Suppressor macrophage treated with lipopolysaccharide for 1 hour (primary cell): ENCODE measurements at places on chromosomes 7 and 10.

DNA sequence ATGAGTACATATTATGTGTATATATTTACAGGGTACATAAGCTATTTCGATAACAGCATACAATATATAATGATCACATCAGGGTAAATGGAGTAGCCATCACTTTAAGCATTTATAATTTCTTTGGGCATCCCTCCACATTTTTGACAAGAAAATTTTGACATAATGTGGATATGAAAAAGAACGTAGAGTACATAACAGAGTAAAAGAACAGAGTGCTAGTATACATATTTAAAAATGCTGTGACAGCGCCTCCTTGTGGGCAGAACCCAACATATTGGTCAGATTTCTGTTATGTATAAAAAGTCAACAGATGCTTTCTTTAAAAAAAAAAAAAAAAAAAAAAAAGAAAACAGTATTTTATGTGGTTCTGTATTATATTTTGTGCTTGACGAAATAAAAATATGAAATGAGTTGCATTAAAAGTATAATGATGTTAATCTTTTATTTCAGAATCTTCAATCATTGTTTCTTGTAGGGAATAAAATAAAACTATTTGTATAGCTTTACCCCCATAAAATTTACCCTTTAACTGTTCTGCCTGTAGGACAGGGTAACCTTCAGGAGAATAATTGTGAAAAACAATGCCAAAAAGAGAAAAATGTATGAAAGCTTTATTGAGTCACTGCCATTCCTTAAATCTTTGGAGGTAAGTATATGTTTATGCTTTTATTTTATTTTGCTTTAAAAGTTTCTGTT is 18.3 kb upstream of the HBP1 start:
- DNase-seq = peak; percentile 90

GRCh38 chr10:17780727-17781126 is 28.4 kb upstream of the MRC1 start:
- DNase-seq = no peak

DNA sequence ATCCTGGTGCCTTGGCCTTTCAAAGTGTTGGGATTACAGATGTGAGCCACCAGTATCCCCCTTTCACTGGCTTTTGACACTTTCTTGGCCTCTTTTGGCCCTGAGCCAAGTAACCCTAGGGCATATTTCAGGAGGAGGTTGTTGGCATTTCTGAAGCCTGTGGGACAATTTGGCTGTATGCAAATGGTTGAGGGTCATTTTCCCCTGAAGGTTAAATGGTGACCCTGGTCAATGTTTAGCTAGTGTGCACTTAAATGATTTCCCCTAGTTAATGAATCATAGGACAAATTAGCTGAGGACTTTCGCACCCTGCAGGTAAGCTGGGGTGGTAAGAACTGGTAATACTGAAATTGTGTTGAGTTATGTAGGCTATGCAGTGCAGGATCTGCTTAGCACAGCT is 660.5 kb downstream of the LRMDA start:
- DNase-seq = no peak

GRCh38 chr7:50662996-50663395 is 97.8 kb upstream of the DDC start:
- no peak for DNase-seq

GRCh38 chr7:24891311-24891735 is 88.7 kb downstream of the OSBPL3 start:
- peak; percentile 32 for DNase-seq

DNA sequence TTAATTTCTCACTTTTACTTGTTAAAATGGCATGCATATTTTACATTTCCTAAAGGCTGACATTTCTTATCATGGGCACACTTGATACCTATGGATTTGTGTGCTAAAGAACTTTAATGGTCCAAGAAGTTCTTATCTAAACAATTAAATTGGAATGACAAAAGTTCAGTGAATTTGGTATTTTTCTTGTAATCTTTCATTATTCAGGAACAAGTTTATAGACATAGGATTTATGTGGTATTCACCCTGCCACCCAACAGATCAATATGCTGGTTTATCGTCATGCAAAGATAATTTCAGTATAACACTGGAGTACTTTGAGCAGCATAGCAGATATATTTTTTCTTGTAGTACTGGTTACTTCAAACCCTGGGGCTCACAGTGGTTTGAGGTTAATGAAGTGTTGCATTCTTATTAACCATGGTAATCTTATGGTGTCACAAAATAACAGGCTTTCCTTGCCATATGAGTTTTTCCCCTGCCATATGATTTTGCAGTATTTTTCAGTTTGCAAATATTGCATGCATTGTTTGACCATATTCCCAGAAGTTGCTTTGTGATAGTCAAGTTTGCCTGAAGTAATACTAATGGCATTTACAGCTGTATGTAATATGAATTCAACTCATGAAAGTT is 148.8 kb downstream of the PPP1R9A start:
- no peak for DNase-seq

DNA sequence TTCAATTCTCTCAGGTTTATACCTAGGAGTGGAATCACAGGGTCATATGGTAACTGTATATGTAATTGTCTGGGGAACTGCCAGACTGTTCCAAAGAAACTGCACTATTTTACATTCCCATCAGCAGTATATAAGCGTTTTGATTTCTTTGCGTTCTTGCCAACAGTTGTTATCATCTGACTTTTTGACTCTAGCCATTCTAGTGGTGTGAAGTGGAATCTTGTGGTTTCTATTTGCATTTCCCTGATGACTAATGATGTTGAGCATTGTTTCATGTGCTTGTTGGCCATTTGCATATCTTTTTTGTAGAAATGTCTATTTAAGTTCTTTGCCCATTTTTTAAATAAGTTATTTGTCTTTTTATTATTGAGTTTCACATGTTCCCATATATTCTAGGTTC is 44.3 kb upstream of the ZC3HAV1 start:
- peak; percentile 9 for DNase-seq

DNA sequence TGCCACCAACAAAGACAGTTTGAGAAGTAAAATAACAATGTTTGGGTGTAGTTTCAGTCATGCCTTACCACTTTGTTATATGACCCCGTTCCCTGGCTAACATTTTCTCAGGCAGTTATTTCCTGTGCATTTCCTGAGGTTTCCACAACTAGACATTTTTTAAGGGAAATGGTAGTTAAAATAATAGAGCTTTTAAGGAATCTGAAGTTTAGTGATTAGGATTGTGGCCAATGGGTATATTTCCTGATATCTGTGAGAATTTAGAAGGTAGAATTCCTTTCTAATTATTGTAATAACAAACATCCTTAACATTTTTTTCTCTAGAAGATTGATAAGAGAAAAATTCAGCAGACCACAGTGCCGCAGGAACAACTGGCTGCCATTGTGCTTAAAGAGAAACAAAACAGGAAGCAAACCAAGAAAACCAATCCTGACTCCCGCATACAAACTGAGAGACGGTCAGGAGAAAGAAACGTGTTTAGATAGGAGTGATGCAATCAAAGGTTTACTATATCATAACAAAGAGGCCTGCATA is 193.6 kb downstream of the MBL2 start:
- no peak for DNase-seq

GRCh38 chr10:128854963-128855362 is 612.1 kb upstream of the MGMT start:
- DNase-seq = no peak

DNA sequence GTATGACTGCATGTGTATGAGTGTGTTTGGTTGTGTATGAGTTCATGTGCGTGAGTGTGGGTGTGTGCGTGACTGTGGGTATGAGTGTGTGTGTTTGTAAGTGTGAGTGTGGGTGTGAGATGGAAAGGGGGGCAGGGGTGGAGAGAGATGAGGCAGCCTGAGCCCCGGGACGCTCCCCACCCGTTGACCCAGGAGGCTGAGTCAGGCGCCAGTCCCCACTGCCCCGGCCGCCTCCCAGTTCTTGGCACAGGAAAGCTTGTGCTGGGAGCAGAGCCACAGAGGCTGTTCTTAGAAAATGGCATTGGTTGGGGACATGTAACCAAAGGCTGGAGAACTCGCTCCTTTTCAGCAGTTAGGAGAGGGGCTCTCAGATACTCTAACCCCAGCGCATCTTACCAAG is 27.8 kb upstream of the NUB1 start:
- DNase-seq = peak; percentile 29

DNA sequence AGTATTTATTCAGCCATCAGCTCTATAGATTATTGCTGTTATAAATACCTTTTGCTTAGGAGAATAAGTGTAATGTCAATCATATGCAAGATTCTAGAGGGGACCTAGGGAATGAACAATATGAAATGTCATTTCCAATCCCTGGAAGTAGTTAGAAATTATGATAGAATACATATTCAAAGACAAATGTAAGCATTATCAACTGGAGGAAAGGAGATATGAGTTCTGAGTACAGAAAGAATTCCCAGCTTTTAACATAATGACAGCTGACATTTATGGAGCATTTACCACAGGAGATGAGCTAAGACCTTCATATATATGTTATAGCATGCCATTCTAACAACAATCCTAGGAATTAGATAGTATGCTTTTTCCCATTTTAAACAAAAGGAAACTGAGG is 86.2 kb downstream of the FAM13C start:
- DNase-seq = no peak

- DNase-seq = no peak
Measured at GRCh38 chr10:128084364-128084763, 41.9 kb downstream of the MKI67 start.

DNA sequence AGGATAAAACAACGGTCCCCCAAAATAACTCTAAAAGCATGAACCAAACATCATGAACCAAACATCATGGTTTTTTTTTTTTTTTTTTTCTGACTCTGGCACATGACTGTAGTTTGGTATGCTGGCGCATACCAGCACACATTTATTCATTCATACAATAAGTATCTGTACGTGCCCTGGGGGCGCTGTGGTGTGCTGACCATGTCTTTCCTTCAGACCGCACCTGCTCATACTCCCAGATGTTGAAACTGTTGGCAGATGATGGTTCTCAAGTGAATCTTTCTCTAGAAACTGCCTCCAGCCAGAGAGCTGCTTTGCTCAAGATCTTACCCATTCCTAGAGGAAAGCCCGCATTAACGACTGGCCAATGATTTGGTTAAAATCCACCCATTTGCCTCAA is 114.7 kb upstream of the ANKRD30A start:
- DNase-seq = no peak
